HCT116 (cell line): ENCODE measurements at places on chromosomes 7 and 10.

DNA sequence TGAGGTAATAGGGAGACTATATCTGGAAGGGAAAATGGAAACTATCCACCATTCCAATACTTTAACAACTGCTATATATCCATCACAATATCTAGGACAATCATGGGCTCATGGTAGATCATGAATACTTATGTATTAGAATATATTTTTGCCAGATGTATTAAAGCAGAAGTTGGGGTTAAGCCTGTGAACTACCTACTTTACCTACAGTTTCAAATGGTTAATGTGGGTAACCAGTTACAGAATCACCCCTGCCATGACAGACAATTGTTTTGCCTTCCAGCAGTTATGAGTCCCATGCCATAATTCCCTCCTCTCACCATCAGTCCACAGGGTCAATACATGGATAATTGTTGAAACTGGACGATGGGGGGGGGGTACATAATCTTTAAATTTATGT lies 29.9 kb upstream of the RAPGEF5 start:
- DNase-seq: no peak

GRCh38 chr10:51668336-51668689 lies 31.1 kb downstream of the CSTF2T start:
- DNase-seq: no peak

GRCh38 chr10:70432561-70433263 lies 8.8 kb downstream of the NODAL start:
- no peak for DNase-seq

DNA sequence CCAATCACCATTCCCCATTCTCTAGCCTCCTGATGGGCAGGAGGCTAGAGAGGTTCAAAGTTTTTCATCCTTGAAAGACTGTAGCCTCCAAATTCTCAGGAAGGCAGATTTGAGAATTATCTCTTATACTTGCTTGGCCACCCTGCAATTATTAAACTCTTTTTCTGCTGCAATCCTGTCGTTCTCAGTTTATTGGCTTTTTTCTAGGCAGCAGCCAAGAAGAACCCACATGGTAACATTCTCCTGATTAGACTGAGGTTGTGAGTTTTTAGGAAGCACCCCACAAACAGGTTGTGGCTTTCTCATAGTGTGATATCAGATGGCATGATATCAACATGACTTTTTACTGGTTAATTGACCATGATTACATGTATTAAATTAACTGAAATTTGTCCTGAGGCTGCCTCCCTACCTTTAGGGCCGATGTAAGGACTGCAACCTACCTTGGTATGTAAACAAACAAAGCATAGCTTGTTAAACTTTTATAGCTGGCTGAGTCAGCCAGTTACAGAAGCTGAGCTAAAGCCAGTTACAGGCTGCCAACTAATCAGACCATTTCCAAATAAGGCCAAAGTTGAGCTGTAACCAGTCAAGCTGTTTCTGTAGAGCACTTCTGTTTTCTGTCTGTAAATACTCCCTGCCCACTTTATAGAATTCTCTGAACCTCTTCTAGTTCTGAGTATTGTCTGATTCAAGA lies 3.2 kb upstream of the ZNF248 start:
- DNase-seq: no peak
